ENCODE measurements at places on chromosomes 2 and 18.

- DNase-seq = peak; percentile 92
These were observed 61.7 kb upstream of the RALBP1 start for GRCh38 chr18:9413576-9413975.

GRCh38 chr2:3771576-3771975, 68.2 kb downstream of the DCDC2C start:
- no peak for DNase-seq

GRCh38 chr2:102251042-102251848, 60.1 kb upstream of the IL1RL1 start:
- DNase-seq = no peak

DNA sequence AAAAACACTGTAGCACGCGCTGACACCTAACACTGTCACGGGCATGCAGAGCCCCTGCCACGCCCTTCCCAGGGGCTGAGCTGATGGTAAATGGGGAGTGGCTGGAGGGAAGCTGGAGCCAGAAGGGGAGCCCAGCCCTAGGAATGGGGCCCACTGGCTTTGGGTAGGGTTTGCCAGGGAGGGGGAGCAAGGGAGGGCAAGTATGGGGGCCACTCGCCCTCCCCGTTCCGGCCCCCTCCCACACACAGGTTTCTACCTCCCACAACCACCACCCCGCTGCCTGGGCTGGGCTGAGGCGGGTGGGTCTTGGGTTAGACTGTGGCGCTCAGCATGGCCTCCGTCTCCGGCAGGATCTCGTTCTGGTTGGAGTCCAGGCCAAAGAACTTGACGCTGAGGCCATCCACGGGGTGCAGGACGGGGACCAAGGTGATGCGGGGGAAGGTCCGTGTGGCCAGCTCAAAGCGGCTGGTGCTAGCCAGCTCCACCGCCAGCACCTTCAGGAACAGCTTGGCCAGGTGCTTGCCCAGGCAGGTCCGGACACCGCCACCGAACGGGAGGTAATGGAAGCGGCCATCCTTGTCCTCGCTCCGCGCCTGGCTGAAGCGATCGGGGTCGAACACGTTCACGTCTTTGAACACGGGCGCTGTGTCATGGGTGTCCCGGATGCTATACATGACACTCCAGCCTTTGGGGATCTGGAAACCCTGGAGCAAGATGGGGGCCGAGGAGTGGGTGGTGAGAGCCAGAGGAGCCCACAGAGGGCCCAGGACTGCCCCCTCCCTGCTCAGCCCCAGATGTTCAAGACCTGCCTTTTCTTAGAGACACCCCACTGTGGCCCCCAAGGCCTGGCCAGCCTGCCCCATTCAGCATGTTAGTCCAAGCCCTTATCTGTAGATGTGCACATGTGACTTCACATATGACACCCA, 15.5 kb downstream of the CYP26B1 start:
- DNase-seq = no peak

DNA sequence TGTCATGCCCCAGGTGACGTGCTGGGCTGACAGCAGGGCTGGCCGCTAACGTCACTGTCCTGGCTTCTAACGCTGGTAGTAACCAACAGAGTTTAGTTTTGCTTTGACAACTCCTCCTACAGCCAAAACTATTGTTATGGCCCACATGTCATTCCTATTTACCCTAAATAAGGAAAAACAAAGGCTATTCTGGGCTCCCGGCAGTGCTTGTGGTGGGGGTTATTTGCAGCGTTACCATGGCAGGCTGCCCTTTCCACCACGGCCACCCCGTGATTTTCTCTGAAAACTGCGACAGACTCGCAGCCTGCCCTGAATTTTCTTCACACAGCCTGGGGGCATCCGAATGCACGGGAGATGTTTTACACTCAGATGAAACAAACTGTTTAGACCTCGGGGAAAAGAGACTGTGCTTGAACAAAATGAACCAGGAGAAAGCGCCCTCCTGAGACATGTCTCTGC, 115.2 kb downstream of the FAM210A start:
- peak; percentile 66 for DNase-seq

- DNase-seq = peak; percentile 47
These were observed 493.8 kb upstream of the NRP2 start for GRCh38 chr2:205188239-205189138.

DNA sequence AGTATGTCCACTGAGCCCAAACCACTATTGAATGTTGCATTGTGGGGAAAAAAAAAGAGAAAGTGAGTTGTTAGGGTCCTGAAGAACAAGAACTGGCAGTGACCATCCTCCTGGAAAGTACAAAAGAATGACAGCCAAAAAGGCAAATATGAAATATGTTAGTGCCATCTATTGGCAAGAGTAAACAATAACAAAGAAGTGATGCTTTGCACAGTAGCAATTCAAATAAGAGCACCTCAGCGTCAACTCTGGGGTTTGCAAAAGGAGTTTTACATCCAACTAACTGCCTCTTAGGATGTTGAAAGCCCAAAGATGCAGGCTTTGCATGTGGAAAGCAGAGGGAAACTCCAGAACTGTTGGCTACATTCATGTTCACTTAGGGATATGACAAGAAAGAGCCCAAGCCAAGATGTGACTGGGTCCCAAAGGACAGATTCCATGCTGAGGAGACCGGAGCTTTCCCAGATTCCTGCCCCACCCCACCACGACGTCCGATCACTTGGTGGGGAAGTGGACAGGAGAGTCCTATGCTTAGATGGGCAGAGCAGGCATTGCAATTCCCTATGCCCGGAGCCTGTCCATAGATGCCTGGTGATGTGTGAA, 15.6 kb downstream of the TRABD2A start:
- no peak for DNase-seq

DNA sequence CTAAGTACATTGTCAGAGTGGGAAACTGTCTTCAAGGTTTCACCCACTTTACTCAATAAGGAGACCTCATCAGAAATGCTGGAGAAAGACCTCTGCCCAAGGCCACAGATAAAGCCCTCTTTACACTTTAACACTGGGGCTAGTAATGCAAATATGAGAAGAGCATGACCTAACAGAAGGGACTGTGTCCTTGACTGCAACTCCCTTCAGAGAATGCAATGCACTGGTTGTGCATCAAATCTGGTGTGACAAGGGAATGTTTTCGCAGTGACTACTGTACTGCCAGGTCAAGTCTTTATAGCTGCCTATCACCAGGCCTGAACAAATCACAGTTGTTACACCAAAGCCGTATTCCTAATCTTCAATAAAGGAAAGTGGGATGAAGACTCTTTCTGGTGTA, 28.6 kb downstream of the CDH19 start:
- no peak for DNase-seq

- DNase-seq = no peak
These were observed 9.3 kb downstream of the TOGARAM2 start for GRCh38 chr2:28990445-28990844.

- DNase-seq = no peak
These were observed 15.5 kb downstream of the MROH2A start for GRCh38 chr2:233793465-233794127.

DNA sequence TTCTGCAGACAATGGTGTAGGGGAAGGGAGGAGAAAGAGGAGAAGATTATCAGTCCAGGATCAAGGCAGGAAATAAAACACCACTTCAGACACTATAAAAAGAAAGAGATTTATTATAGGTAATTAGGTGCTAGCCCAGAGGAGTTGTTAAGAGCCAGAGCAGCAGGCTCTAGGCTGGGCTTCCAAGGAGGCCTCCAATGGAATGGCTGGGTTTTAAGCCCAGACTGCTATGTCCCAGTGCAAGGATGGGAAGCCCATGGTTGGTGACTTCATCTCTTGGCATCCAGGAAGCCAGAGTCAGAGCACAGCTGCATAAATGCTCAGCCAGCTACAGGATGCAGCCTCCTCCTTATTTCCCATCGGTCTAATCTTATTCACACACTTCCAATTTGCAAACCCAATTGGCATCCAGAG, 95.6 kb downstream of the LAMA3 start:
- peak; percentile 90 for DNase-seq

- no peak for DNase-seq
These were observed 28.9 kb upstream of the HDAC4 start for GRCh38 chr2:239429473-239430350.

- peak; percentile 5 for DNase-seq
These were observed at the start of gene FAM110C for GRCh38 chr2:46471-47345. Gene FAM110C, minus strand, starts transcription at chr2:46505. Its CDS starts 120 bp downstream, at chr2:46385.

- no peak for DNase-seq
These were observed 54.8 kb upstream of the EML6 start for GRCh38 chr2:54668711-54669110.

DNA sequence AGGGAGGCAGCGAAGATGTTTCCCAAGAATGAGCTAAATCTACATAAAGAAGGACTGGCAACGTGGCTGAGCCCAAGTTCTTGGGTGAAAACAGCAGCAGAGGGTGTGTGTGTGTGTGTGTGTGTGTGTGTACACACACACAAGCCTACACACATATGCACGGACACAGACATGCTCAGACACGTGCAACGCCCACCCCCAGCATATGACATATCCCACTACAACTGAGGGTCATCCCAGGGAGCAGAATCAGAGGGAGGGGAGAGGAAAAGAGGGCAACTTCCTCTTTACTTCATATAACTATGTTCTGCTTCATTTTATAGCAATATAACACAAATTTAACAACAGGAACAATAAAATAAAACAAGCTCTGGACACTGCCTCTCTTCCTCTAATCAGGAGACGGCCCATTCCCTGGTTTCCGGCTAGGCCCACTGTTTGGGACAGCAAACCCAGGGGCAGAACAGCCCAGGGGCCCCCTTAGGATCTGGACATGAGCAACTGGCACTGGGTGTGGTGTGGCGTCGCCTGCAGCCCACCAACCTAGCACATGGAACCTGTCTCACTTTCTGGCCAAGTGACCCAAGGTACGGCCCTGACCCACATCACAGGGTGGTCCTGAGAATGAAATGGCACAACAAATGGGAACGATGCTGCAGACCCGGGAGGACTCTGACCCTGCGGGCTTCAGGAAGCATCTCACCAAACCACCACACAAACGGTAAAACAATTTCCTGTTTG, 25.0 kb downstream of the FAM178B start:
- no peak for DNase-seq

- DNase-seq = peak; percentile 29
These were observed 70.3 kb downstream of the ANTXR1 start for GRCh38 chr2:69083235-69083748.

GRCh38 chr2:239548451-239548871, 147.6 kb upstream of the HDAC4 start:
- no peak for DNase-seq

- no peak for DNase-seq
These were observed 170.5 kb upstream of the ALKAL2 start for GRCh38 chr2:458425-458815.

Measured in brain microvascular endothelial cell (primary cell).